ENCODE measurements at places on chromosomes 16 and 17. TPM values are rescaled to one million over a fixed set of nuclear protein-coding genes. Genes with fewer than 3 reads are reported as not detected.

- DNase-seq, result no peak
These were observed 445 bp downstream of the CIAO2B start for GRCh38 chr16:66933776-66934137.

GRCh38 chr17:60656499-60656898 lies 21.2 kb upstream of the BCAS3 start:
- DNase-seq, result no peak

Gene ADGRG1
- 26.9 TPM for total RNA-seq

Gene DCTN5
- 57.6 TPM for total RNA-seq

Data from tongue (tissue), 3 donors.